ENCODE measurements at places on chromosomes 1 and 21. TPM values are rescaled to one million over a fixed set of nuclear protein-coding genes. Genes with fewer than 3 reads are reported as not detected.

Gene ESPN
- total RNA-seq: 3.1 TPM

- no peak for DNase-seq
Measured at GRCh38 chr1:79042117-79042516, 35.6 kb upstream of the ADGRL4 start.

Gene MIXL1
- total RNA-seq: not detected

DNA sequence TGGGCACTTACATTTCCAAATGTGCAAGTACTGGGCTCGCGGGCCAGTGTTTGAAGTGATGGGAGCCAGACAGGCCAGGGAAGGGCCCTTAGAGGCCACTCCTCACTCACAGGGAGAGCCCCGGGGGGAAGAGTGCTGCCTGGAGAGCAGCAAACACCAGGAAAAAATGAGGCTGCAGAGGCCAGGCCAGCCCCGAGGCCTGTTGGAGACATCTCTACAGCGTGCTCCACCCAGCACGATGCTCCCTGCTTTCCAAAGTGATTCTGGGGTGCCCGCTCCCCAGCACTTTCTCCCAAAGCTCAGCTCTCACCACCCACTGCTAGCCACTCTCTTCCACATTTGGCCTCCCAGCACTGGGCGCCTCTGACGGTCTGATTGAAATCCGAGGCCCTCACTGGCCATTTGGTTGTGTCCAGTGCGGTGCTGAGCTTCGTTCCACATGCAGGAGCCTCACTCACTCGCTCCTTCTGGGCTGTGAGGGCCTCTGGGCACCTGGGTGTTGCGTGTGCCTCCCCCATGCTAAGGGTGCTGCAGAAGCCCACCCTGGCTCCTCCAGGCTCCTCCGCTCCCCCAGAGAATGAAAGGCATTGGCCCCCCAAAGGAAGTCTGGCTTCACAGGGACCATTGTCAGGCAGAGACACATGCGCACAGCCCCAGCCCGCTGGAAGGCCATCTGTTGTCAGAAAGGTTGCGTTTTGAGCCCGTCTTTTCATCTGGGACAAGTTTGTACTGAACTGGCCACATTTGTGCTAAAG is 385.4 kb upstream of the VAMP3 start:
- DNase-seq: no peak

Gene C1QA
- total RNA-seq: 164 TPM

- DNase-seq: peak; percentile 81
Measured at GRCh38 chr21:38228115-38228514, 28.7 kb upstream of the KCNJ15 start.

DNA sequence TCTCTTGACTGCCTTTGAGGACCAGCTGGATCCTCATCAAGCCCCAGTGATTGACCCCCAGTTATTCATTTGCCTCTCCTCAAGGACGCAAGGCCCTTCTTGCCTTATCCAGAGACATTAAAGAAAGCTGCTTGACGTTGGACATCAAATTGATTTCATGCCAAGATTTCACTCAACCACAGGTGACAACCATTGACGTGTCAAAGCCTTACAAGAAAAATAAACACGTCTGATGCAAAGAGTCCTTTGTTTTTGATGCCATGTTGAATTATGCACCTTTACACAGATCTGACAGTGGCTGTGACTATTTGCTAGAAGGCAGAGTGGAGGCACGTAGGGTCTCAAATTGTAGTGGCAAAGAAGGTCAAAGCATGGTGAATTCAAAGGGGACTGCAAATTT is 666.2 kb upstream of the CAMK1G start:
- no peak for DNase-seq

Gene VCAM1
- 9.7 TPM for total RNA-seq

- DNase-seq: no peak
Measured at GRCh38 chr21:36237441-36237840, 80.8 kb downstream of the DOP1B start.

DNA sequence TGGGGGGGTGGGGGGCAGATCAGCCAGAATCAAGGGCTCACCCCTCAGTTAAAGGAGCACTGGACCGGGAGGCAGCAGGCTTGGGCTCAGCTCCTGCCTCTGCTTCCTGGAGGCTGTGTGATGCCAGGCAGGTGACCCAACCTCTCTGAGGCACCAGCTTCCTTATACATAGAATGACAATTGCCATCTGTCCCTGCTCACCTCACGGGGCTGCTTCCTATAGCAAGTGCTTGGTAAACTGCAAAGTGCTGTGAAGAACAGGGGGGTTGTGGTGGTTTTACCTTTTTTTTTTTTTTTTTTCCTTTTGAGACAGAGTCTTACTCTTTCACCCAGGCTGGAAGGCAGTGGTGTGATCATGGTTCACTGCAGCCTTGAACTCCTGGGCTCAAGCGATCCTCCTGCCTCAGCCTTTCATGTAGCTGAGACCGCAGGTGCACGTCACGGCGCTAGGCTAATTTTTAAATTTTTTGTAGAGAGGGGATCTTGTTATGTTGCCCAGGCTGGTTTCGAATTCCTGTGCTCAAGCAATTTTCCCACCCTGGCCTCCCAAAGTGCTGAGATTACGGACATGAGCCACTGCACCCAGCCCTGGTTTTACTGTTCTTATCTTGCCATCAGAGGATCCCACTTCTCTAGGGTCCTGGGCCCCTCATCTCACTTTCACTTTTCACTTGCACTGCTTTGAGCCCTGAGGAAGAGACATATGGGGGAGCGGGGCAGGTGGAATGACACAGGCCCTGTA is 11.6 kb downstream of the KCNQ4 start:
- no peak for DNase-seq

GRCh38 chr1:84847253-84848250 is 45.5 kb downstream of the LPAR3 start:
- DNase-seq: peak; percentile 92

Gene SMIM1
- 5.9 TPM for total RNA-seq

DNA sequence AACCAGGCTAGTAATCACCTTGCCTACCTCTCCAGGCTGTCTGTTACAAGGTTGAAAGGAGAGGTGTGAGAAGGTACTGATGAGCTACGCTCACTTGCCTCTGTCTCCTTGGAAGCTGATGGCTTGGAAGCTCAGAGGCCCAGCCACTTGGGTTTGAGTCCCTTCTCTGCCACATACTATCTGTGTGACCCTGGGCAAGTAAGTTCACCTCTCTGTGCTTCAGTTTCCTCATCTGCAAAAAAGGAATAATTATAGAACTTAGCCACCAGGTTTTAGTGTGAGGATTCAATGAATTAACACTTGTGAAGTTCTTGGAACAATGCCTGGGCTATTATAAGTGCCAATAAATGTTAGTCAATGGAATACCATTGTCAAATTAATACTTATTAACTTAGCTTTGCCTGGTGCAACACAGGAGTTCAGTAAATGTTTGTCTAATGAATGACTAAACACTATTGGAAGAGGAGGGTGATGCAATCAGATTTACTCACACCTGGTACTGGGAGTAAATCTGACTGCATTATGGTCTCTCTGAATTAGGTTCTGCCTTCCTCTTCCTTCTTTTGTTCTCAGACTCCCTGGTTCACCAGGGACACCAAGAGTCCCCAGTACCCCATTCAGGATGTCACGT is 55.5 kb downstream of the TRABD2B start:
- DNase-seq: no peak

GRCh38 chr1:95145493-95145892 is 28.3 kb downstream of the TLCD4 start:
- DNase-seq: no peak

DNA sequence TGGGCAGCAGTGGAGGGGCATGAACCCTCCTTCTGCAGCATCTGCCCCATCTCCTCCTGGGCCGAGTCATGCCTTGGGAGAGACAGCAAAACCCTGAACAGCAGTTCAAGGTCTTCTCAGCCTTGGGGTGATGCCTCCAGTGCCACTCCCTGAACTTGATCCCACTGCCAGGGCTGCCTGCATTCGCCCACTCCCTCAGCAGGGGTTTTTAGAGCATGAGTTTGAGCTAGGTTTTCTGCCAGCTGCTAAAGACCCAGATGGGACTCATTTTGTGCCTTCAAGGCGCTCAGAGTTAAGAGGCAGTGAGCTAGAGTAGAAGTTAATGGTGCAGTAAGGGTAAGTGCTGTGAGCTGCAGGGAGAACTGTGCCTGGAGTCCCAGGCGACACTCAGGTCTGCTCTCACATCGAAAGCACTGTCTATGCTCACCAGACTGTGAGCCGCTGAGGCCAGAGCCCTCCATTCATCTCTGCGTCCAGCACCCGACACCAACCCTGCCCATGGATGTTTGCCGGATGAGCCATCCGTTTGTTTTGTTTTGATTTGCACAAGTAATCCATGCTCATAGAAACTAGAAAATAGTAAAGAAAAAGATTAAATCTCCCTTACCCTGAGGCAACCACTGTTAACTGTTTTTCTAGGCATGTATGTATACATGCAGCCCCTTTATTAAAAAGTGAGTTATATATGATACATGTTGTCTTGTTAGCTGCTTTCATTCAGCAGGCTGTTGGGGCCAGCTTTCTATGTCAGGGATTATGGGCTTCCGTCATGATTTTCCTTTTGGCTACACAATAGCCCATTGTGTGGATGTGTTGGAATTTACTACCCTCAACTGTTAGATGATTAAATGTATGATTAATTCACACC is 67.8 kb downstream of the VPS26C start:
- no peak for DNase-seq

Gene LINGO4
- 0.09 TPM for total RNA-seq

DNA sequence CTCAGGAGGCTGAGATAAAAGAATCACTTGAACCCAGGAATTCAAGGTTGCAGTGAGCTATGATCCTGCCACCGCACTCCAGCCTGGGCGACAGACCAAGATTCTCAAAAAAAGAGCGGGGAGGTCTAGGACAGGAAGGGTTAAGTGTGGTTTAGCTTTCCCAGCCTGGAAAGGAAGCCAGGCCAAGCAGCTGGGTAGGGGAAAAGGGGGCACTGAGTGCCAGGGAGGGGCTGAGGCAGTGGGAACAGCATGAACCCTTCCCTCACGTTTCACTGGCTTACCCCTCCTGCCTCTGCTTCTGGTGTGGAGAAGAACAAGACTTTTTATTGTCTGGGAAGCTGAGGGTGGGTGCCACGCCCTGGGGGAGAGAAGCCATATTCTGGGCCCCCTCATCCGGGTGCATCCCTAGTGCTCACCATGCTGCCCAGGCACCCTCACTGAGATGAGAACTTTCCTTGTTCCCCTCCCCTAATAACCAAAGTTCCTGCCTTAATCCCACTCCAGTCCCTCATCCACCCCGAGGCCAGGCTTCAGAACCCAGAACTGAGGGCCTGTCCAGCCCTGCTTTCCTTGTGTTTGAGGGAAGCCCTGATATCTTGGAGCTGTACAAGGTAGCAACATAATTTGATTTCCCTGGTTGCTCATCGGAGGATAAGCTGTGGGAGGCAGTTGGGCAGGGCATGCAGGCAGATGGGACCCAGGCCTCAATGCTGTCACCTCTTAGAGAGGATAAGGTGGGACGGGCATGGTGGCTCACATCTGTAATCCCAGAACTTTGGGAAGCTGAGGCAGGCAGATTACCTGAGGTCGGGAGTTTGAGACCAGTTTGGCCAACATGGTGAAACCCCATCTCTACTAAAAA is 2.0 kb upstream of the LMNA start:
- DNase-seq: no peak

DNA sequence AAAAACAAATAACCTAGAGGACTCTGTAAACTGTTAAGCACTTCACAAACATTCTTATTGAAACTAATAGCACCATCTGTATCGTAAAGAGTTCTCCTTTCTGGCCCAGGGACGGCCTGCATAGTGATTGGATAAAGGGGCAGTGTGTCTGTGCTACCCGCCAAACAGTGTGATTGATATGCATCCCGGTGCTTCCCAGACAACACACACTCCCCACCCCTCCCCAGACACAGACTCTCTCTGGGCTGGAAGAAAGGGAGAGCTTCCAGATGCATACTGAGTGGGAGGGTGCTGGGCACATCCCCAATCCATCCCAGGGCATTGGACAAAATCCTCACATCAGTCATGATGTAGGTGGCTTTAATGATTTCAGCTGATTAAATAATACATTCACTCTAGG is 3.7 kb downstream of the HSD11B1 start:
- no peak for DNase-seq

- DNase-seq: no peak
Measured at GRCh38 chr1:174850726-174851125, 149.0 kb upstream of the CACYBP start.

DNA sequence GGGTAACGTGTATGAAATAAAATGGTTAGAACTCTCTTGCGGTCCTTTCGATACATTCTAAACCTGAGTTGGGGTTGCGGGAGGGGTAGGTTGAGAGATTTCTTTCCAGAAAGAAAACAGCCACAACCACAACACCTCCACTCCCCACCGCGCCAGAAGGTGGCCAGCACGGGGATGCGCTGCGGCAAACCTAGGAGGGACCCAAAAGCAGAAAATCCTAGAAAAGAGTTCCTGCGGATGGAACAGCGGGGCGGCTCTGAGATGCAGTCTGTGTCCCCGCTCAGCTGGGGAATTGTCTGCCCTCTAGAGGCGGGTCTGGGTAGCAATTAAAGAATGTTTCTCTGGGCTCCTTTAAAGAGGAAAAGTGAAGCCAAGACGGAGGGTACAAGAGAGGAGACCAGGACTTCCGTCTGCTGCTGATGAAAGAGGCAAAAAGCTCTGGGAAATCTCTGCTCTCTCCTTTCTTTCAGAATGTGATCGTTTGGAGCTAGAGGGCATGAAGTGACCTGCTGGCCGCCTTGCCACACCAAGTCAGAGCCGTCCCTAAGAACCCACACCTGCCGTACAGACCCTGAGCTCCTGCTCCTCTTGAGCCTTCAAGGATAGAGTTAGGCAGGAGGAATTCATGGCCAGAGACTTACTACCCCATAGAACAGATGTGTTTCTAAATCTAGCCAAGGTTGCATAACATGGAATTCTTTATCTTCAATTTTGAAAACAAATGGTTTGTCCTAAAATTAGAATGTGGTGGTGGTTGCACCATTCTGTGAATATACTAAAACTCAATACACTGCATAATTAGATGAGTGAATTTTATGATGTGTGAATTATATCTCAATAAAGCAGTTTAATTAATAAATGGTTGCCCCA is 46.5 kb upstream of the COA6 start:
- peak; percentile 66 for DNase-seq

Gene HMGB4
- total RNA-seq: not detected
